ENCODE measurements at places on chromosomes 3 and 15.

DNA sequence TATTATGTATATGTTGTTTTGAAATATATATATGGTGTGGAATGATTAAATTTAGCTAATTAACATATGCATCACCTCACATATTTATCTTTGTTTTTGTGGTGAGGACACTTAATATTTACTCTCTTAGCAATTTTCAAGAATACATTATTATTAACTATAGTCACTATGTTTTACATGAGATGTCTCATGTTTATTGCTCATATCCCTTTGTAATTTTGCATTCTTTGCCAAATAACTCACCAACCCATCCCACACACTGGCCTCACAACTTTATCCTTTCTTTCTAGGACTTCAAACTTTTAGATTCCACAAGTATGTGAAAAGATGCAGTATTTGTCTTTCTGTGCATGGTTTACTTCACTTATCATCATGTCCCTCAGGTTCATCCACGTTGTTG is 950.2 kb upstream of the CADM2 start:
- DNase-seq: no peak

GRCh38 chr3:177478170-177478867 is 281.0 kb upstream of the TBL1XR1 start:
- DNase-seq: no peak

DNA sequence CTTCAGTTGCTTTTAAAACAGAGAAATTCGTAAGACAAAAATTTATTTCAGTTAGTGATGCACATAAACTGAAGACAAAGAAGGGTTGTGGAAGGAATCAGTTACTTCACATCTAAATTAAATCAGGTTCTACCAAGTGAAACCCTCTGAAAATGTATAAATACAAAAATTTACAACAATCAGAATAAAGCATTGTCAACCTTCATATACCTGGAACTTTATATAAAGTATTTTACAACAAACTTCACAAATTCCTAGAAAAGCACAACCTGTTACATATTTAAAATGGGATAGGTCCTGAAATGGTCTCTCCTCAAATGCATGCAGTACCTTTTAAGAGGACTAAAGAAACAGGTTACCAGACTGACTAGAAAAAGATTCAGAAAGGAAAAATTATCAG is 26.9 kb downstream of the ATOSA start:
- no peak for DNase-seq

DNA sequence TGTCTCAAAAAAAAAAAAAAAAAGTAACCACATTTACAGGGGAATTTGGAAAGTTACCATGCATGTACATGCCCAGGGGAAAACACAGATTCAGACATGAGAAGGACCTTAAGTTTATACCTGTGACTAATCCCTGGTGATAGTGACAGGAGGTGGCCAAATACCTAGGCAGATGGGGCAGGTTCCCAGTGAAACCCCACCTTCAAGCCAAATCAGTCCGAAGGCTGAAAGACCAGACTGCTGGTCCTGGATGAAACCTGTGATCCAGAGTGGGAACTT is 15.8 kb downstream of the SPCS1 start:
- DNase-seq: no peak

- DNase-seq: no peak
These were observed 123.4 kb downstream of the SATB1 start for GRCh38 chr3:18301781-18302180.

DNA sequence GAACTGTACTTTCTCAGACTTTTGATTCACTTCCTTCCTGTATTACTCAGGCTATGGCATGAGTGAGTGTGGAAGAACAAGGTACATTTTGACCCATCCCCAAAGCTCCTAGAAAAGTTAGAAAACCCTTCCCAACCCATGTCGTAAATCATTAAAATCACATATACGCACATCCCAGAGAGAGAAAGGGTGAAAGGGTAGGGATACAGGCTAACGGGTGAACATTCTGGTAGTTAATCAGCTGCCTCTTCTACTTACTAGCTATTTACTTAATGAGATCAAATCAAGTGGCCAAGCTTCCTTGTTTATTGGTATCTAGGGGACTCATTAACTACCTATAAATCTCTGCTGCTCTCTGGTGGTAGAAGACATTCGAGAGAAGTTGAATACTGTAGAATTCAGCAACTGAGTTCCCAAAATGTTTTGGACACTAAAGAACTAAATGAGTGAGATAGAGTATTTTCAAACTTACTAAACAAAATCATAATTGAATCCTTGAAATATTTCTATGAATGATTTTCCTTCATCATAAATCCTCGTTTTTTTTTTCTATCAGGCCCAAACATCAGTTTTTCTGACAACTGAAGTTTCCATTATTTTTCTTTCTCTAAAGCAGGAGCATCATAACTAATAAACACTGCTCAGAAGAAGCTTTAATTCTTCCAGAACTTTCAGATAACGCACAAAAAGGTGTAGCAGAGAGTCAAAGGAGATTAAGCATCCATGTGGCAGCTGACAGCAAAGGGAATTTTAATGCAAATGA is 124.2 kb downstream of the IMPG2 start:
- no peak for DNase-seq

DNA sequence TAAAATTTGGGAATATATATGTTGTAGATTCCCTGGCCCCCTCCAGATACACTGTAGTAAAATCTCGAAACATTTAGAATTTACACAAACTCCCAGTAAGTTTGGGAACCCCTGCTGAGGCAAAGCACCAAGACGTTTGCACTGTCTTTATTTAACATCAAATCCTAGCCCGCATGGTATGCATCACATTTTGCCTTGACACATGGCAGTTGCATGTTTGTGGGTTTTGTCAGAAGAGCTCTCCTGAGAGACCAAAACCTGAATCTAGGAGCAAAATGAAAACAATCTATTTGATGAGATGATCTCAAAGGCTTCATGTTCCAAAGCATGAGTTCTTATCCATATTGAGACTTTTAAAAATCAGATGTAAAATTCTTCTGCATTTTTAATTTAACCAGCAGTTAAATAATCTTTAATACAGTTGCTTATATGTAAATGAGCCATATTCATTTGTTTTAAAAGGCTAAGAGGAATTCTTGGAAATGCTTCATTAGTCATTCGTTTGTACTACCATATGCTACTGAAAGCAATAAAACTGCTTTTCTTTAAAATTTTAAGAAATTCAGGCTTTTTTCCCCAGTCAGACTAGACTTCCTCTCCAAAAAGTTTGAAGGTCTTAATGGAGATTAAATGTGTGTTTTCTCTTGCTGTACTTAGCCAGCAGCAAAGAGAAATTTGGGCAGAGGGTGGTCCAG is 105.2 kb upstream of the BOC start:
- no peak for DNase-seq

DNA sequence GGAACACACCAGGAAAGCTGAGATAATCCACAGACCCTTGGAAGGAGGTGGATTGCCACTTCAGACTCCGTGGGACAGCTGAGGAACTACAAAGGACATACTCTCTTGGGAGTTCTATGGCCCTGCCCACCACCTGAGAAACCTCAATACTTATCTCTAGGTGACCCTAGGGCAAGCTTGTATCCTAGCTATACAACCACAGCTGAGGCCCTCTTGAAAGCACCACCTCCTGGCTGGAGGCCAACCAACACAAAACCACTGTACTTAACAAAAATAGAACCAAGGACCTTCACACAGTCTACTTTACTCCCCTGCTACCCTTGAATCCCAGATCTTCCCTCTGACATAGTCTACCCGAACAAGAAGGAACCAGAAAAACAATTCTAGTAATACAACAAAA is 60.7 kb upstream of the TRIM42 start:
- DNase-seq: no peak

- DNase-seq: no peak
These were observed 32.3 kb downstream of the TBC1D2B start for GRCh38 chr15:78045189-78045588.

- DNase-seq: no peak
These were observed 76.8 kb downstream of the VGLL4 start for GRCh38 chr3:11566916-11567315.

- DNase-seq: no peak
These were observed 177.1 kb upstream of the UMPS start for GRCh38 chr3:124553178-124553577.

DNA sequence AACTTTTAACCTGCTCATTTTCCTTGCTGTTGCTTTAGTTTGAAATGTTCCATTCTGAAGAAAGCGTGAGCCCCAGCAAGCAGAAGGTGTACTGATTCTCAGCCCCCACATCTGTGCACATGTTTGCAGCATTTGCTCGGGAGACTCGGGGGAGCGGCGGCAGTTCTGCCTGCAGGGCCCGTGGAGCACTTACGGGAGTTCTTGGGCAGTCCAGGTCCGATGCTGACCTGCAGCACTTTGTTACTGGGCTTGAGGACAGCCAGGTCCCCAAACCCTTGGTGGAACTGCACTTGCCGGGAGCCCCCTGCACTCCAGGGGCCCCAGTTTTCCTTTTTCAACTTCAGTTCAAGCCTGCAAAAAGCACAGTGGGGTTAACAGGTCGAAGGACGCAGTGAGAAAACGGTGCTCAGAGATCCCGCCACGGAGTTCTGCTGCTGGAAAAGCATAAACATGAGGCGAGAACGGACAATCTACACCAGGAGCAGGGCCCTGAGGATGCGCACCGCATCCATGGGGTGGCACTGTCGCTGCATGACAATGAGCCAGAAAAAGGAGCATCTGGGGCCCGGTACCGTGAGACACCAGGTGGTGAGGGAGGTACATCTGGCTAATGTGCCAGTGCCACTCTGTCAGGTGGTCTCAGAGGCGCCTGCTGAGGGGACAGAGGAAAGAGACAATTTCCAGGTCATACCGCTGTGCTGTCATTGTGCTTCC is 45.6 kb upstream of the LDHAL6B start:
- peak; percentile 34 for DNase-seq

- no peak for DNase-seq
These were observed 164.8 kb upstream of the RORA start for GRCh38 chr15:61393949-61394348.

DNA sequence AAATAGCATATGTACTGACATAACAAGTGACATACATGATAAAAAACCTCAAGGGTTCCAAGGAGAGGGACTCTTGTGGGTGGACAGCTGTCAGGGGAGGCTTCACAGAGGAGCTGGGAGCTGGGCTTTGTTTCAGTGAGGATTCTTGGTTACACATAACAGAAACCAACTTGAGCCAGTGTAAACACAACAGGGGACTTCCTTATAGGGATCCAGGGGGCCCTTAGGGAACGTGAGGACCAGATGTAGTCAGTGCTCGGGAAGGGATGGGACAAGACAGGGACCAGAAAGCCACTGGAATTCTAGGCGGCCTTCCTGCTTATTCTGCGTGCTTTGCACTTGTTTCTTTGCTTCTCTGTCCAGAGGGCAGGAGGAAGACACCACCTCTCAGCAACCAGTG is 34.9 kb downstream of the SNAPC5 start:
- DNase-seq: no peak

GRCh38 chr3:168085491-168086119 is 10.1 kb downstream of the GOLIM4 start:
- DNase-seq: no peak

- peak; percentile 26 for DNase-seq
These were observed 1.1 kb downstream of the C2CD4B start for GRCh38 chr15:62164014-62164395.

DNA sequence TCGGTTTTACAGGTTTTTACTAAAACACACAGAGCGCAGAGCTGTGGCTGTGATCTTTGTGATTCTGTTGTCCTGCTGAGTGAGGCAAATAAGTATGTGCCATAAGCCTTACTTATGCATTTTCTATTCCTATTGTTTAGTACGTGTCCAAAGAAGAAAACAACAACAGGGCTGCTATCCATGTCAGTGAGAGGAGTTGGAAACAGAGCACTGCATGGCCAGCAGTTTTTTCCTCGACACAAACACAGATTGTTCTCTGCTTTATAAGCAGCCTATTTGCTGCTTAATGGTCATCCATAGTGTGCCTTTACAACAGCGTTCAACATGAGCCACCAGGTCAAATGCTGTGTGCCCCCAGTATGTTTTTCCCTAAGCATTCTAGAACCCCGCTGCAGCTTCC is 79.8 kb downstream of the SHQ1 start:
- no peak for DNase-seq

DNA sequence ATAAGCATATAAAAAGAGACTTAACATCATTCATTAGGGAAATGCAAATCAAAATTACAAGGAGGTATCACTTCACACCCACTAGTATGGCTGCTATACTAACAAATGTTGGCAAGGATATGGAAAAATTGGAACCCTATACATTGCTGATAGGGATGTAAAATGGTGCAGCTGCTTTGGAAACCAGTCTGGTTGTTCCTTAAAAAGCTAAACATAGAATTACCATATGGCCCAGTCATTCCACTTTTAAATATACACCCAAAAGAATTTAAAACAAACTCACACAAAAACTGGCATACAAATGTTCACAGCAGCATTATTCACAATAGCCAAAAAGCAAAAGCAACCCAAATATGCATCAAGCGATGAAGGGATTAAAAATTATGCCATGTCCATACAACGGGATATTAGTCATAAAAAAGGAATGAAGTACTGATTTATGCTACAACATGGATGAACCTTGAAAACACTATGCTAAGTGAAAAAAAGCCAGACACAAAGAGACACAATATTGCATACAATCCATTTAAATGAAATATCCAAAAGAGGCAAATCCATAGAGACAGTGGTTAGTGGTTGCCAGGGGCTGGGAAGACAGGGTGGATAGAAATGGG is 118.3 kb downstream of the OSBPL10 start:
- DNase-seq: no peak

- DNase-seq: no peak
These were observed 29.9 kb downstream of the TIGIT start for GRCh38 chr3:114323546-114324254.

DNA sequence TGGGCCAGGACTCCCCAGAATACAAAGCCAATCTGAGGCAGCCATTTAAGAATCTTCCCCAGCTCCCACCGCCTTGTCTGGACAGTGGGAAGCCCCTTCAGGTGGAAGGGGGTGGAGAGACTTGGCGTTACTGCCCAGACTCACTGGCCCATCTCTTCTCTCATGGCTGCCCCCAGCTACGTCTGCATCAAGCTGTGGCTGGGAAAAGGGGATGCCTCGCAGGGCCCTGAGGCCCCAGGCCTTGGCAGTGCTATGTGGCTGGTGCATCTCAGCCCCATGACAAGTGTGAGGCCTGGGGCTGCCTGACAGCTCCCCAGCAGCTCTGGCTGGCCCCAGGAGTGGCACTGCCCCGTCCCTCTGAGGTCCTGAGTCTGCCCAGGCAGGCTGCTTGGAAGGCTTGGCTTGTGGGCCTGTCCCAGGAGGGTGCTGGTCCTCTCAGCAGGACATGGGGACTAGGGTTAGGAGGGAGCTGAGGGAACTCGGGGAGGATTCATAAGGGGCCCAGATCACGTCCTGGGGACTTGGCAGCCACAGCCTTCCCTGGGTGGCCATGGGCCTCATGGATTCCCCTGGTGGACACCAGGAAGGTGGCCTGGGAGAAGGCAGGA is 20.2 kb upstream of the SLC41A3 start:
- no peak for DNase-seq

DNA sequence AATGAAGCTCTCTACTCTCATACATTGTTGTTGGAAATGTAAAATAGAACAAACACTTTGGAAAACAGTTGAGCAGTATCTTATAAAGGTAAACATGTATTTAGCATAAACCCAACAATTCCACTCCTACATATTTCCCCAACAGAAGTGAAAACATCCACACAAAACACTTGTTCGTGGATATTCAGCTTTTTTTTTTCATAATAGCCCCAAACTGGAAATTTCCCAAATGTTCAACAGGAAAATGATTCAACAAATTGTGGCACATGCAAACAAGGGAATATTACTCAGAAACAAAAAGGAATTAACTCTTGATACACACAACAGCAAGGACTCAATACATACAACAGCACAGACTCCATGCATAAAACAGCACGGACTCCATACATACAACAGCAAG is 28.5 kb downstream of the RFTN1 start:
- DNase-seq: no peak

GRCh38 chr3:47583320-47584075 is 4.8 kb upstream of the CSPG5 start:
- DNase-seq: no peak
